ENCODE measurements at places on chromosomes 11 and 22.

DNA sequence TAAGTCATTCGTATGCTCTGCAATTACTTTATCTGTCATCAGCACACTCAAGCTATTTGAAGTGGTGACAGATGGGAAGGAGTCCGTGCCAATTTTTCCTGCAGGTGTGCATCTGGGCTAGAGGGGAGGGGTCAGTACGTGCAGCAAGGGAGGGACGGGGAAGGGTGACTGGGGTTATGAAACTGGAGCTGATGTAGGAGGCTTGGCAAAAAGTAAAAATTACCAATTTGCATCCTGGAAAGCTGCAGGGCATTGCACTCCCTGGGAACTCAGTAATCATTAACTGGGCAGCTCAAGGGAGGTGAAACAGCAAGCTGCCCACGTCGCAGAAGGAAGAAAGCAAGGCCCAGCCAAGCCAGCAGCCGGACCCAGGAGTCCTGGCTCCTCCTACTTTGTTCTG, 87.1 kb upstream of the TMEM45B start:
- DNase-seq = no peak

DNA sequence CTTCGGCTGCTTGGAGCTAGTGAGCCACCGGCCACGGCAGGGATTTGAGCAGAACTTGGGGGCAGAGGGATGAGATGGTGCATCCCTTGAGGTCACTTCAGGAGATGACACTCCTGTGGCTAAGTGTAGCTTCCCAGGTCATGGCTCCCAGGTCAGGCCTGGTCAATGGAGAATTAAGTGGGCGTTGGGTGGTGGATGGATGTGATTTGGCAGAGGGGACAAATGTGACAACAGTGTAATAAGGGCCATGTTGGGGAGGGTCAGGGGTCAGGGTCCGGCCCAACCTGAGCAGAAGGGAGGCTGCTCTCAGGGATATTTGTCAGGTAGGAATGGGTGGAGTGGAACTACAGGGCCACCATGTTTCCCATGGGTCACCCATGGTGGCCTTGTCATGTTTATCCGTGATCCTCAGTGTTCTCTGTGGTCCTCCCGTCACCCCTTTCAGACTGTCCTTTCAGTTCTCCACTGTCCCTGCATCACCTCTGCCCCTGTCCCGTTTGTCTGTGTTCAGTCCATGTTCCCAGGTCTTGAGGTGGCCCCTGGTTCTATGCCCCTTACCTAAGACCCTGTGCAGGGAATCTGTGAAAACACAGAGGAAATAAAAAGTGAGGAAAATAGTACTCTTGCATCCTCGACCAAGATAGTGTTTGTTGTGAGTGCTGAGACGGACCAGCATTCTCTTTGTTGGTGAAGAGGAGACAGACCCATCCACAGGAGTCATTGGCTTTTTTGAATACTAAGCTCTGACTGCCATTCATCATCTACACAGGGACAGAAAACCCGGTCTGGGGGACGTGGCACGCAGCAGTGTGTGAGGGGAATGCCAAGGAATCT, 6.1 kb downstream of the SLC25A1 start:
- DNase-seq = no peak

GRCh38 chr11:92627615-92628256, 341.7 kb upstream of the MTNR1B start:
- peak; percentile 60 for DNase-seq

DNA sequence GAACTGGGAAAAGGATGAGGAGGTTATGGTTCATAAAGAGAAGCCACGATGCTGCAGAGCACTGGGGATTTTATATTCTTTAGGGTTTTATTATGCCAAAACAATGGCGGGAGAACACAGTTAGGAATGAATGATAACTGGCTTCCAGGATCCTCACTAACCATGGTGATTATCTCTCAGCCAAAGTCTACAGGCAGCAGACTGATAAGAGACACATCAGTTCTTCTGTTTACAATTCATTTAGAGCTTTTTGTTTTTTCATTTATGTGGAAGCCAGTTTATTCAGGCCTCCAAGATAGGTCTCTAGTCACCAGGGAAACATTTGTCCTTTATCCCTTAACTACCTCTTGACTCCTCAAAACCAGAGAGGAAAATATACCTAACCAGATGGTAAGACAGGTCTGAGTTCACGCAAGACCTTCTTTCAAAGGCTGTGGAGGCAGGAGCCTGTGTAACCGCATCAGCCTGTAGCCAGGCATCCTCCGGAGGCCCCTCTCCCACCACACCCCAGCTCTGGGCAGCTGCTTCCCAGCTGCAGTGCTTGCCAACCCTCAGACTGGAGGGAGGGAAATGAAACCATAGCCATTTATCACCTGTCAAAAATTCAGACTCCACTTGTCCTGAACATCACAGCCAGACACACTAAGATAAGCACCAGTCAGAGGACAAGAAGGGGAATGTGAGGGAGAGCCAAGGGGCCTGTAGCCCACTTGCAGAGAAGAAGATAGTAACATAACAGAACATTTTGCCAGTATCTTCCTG, 57.2 kb upstream of the FAM181B start:
- no peak for DNase-seq
